ENCODE measurements at places on chromosomes 12 and 14. TPM values are rescaled to one million over a fixed set of nuclear protein-coding genes. Genes with fewer than 3 reads are reported as not detected.
A peak's percentile ranks its signal among the peaks of the same experiment; 100 is the strongest.

Gene SMIM10L1
- 11.4 TPM for total RNA-seq

Gene NELL2
- not detected for total RNA-seq

Gene EVL
- total RNA-seq: 53.8 TPM

Gene BEGAIN
- 1.3 TPM for total RNA-seq

Gene NEUROD4
- total RNA-seq: not detected

- DNase-seq: no peak
These were observed 1006.9 kb downstream of the NRXN3 start for GRCh38 chr14:79177106-79177505.

- DNase-seq: no peak
These were observed 60.3 kb upstream of the KRR1 start for GRCh38 chr12:75571656-75572205.

DNA sequence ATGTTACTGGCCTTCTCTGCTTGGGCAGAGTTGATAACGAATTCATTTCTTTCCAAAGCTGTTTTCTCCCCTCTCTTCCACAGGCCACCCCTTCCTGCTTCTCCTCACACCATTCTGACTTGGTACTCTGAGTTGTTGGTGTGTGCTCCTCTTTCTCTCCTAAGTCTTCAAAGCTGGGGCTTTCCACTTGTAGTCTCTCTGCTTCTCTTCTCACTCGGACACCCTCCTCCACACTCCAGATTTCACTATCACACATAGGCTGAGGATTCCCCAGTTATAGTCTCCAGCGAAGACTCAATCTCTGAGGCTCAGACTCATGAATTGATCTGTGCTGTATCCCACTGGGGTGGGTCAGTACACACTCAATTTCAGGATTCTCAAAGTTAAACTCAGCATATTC is 201.0 kb downstream of the SSPN start:
- DNase-seq: no peak

DNA sequence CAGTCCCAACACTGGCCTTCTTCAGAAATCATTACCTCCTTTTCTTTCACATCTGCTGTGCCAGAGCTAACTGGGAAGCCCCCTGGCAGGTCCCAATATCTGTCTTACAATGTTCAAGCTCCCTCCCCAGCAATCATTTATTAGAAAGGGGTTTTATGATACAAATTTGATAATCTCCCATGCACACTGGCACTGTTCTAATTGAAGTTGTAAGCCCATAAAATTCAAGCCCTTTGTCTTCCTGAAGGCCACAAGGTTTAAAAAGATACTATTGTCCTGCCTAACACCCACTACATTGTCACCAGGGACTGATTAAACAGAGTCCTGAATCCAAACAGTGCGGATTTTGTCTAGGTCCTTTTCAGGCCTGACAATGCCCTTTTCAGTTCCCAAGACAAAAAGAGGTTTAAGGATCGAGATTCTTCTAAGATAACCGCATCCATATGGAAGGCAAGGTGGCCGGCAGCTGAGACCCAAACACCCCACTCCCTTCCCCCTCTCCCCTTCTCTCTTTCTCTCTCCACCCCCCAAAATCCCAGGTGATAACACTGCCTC is 3.3 kb downstream of the NKX2-8 start:
- DNase-seq: no peak

DNA sequence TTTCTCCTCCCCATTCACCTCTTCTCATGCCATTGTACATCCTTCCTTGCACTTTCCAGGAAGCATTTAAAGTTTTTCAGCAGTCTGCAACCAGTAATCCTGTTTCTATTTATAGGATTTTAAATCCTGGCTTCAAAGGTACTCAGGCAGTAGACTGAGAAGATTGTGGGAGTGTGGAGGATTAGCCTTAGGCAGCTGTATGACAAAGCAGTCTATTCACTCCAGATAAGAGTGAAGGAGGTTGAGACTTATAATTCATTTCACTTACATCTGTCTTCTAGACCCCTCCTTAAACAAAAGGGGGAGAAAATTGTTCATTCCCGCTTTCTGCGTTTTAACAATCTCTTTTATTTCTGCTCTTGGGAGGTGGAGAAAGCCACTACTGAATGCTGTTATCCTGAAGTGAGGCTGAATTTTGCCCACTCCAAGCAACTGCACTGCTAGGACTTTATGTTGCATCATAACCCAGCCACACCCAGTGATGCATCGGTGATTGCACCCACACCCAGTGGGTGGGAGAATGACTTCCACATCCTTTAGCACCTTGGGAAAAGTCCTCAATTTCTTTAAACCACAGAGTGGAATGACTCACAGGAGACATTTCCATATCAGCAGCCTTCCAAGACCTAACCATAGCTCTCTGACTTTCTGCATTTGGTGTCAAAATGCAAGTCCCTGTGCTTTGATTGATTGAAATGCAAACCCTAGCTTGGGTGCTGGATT is 382.5 kb upstream of the ATP2B1 start:
- DNase-seq: no peak

DNA sequence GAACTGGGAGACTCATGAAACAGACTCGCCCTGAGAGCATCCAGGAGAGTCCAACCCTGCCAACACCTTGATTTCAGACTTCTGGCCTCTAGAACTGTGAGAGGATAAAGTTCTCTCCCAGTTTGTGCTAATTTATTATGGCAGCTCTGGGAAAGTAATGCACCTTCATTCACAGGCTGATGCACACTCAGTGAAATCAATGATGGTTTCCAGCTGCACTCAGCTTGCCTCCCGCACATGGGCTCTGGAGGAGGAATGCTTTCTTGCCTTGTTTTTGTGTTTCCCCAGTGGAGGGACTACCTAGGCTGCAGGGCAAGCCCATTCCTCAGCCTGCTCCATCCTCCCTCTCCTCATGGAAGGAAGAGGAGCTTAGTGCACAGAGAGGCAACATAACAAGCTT is 45.7 kb downstream of the TMEM132C start:
- DNase-seq: no peak

DNA sequence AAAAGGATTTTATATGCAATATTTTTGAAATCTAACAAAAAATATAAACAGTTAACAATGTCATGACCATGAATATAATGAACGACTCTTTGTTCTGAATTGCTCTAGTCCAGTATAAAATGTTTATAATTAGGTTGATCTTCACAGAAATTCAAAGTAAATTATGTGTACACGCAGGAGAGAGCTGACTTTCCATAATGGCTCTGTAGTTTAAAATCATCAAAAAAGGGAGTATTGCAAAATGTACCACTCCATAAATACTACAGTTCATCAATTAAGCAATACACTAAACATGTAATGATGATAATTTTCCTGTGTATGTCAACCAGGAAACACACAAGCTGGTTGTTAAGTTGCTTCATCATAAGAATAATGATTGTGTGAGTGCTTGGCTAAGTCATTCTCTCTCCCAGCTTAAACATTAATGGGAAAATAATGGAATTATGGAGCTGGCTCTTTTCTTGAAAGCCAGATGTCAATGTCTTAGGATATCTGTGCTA is 189.5 kb upstream of the PLEKHG7 start:
- no peak for DNase-seq

GRCh38 chr12:54033106-54033979 is 493 bp downstream of the HOXC5 start:
- no peak for DNase-seq

DNA sequence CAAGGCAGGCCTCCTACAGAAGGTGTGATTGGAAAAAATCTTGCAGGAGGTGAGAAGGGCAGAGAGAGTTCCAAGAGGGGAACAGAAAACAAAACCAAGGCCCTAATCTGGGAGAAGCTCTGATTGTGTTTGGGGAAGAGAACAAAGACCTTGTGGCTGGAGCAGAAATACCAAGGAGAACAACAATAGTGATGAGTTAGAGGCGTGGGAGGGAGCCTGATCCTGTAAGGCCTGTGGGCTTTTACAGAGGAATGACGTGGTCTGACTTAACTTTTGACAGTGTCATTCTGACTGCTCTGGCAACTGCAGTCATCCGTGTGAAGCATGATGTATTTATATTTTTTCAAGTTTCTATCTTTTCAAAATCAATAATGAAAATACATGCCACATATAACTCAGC is 200.6 kb downstream of the ANO4 start:
- DNase-seq: no peak

GRCh38 chr12:120583478-120584030 is 2.4 kb upstream of the POP5 start:
- DNase-seq: peak; percentile 84

GRCh38 chr12:109678719-109679118 is 34.9 kb upstream of the FAM222A start:
- DNase-seq: no peak

DNA sequence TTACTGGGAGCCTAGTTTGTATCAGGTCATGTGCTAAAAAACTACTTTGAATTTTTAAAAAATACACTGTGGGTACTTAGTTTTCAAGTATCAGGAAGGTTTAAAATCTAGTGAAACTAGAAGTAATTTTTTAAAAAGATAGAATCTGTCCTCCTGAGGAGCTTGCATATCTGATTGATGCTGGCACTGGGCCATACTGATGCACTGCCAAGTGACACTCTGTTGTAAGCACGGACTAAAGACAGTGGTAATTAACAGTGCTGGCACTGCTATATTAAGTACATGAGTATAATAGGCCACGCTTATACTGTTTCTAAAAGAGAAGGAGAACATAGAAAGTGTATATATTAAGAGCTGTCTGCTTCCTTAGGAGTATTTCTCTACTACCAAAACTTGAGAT is 10.0 kb upstream of the TBC1D30 start:
- peak; percentile 19 for DNase-seq

- peak; percentile 62 for DNase-seq
These were observed 17.4 kb downstream of the RPS6KL1 start for GRCh38 chr14:74905595-74906142.

DNA sequence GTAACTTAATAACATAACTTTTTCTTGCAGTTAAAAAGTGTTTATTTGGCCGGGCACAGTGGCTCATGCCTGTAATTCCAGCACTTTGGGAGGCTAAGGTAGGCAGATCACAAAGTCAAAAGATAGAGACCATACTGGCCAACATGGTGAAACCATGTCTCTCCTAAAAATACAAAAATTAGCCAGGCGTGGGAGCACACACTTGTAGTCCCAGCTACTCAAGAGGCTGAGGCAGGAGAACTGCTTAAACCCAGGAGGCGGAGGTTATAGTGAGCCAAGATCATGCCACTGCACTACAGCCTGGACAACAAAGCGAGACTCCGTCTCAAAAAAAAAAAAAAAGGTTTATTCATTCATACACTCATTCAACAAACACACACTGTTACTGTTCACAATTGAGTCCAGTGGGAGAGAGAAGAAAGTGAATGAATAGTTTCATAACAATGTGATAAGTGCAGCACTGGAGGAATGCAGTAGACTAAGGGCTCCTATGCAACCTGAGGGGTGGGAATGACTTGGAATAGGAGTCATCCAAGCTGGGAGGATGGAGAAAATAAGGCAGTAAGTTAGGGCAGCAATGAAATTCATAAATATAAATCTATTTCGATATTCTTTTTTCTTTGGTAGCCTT is 19.8 kb downstream of the DAD1 start:
- no peak for DNase-seq

DNA sequence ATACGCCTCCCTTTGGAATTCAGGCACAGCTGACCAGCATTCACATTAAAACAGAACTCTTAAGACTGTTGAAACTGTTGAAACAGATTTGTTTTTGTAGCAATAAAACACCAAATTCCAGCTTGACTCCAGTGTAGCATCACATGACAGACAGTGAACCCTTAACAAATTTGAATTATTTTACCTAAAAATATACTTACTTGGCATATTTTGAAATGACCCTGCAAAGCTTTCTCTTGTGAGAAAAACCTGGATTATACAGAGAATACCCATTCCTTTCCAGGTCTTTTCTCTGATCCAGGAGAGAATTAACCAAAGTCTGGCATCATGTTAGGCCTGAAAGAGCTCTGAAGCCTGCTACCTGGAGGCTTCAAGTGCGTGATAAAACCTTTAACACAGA is 410.3 kb downstream of the FOXG1 start:
- no peak for DNase-seq

GRCh38 chr12:41188058-41188840 is at the start of gene PDZRN4:
Gene PDZRN4 (plus strand): TSS chr12:41188320.
- no peak for DNase-seq
